ENCODE measurements at places on chromosomes 5 and 9. TPM values are rescaled to one million over a fixed set of nuclear protein-coding genes. Genes with fewer than 3 reads are reported as not detected.

DNA sequence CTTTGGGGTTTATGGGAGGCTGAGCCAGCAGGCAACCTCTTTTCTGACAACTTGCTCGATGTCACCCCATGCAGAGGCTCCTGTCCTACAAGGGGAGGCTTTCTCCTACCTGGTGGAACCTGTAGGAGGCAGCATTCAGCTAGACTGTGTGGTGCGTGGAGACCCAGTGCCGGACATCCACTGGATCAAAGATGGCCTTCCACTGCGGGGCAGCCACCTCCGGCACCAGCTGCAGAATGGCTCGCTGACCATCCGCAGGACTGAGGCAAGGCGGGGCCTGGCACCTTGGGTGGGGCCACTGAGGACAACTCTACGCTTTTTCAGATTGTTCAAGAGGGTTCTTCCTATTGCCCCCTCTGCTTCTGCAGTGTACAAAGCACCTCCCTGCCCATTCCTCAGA is 36.1 kb upstream of the ASS1 start:
- H3K36me3 ChIP-seq: no peaks in the 10 kb centered on the region
- no peak for DNase-seq
- H3K27ac ChIP-seq: no peak overlapping the region
- no peak overlapping the region for H3K4me3 ChIP-seq

GRCh38 chr9:78541868-78542443 is 245.0 kb downstream of the PSAT1 start:
- peak; percentile 5 for DNase-seq
- H3K27ac ChIP-seq: no peak overlapping the region
- no peaks in the 10 kb centered on the region for H3K36me3 ChIP-seq
- peaks cover 13% of the 10 kb centered on the region for H3K27me3 ChIP-seq
- no peak overlapping the region for H3K4me3 ChIP-seq

- H3K4me1 ChIP-seq: no peaks in the 10 kb centered on the region
- no peak overlapping the region for H3K27ac ChIP-seq
- peaks cover 6% of the 10 kb centered on the region for H3K27me3 ChIP-seq
These were observed 119.3 kb upstream of the DPYSL3 start for GRCh38 chr5:147629196-147629595.

DNA sequence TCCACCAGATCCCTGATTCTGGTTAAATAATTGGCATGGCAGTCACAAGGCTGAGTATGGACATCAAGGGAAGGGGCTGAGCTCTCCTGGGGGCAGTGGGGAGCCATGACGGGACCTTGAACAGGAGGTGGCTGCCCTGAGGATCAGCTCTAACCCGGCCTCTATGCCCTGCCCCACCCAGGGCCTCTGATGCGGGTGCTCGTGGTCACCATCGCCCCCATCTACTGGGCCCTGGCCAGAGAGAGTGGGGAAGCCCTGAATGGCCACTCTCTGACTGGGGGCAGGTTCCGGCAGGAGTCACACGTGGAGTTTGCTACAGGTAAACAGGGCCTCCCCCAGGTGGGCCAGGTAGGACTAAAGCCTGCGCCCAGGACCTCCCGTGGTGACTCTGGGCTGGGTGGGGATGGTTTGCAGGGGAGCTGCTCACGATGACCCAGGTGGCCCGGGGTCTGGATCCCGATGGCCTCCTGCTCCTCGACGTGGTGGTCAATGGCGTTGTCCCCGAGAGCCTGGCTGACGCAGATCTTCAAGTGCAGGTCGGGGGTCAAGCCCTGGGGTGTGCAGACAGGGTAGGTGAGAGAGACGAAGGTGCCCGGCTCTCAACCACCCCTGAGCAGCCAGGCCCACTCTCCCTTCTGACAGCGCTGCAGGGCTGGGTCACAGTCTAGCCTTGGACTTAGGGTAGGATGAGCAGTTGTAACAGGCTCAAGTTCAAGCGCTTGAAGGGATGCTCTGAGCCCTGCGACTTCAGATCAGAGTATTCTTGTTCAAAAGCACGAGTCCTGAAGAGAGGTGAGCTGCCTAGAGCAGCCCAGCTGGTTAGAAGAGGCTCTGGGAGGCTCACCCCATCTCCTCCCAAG is 19.9 kb upstream of the ASS1 start:
- peaks cover 15% of the 10 kb centered on the region for H3K4me1 ChIP-seq
- no peak overlapping the region for H3K27ac ChIP-seq
- H3K4me3 ChIP-seq: no peak overlapping the region
- no peak for DNase-seq

GRCh38 chr9:111812337-111812736 is 17.6 kb upstream of the SHOC1 start:
- H3K4me3 ChIP-seq: no peak overlapping the region
- no peaks in the 10 kb centered on the region for H3K36me3 ChIP-seq
- DNase-seq: no peak
- no peaks in the 10 kb centered on the region for H3K27me3 ChIP-seq

GRCh38 chr5:116090302-116090701 is 5.5 kb downstream of the COMMD10 start:
- peaks cover 7% of the 10 kb centered on the region for H3K36me3 ChIP-seq
- no peak overlapping the region for H3K27ac ChIP-seq
- DNase-seq: no peak

- H3K4me1 ChIP-seq: no peaks in the 10 kb centered on the region
- H3K27ac ChIP-seq: no peak overlapping the region
- H3K4me3 ChIP-seq: no peak overlapping the region
- H3K27me3 ChIP-seq: no peaks in the 10 kb centered on the region
- H3K36me3 ChIP-seq: no peaks in the 10 kb centered on the region
These were observed 74.9 kb downstream of the NSUN2 start for GRCh38 chr5:6557807-6558575.

DNA sequence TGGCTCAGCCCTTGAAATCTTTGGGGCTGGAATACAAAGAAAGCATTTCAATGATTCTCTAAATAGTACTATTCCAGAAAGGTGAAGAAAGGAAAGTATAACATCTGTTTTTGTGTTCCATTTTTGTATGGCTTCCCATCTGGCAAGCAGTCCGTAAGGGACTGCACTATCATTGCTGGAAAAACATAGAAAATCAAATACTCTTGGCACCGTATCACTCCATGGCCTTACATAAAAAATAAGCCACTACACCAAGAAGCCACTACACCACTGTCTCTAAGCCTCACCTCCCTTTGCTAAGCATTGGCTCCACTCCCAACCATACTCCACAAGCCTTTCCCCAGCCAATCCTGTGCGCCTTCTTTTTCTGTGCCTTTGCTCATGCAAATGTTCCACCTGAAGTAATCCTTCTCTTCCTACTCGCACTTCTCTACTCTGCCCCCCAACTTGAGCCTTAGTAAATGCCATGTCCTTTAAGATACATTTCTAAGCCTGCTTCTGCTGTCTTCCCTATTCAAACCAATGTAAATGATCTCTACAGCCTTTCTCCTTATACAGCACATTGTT is 454.6 kb upstream of the TUSC1 start:
- DNase-seq: no peak
- H3K27me3 ChIP-seq: no peaks in the 10 kb centered on the region
- H3K4me1 ChIP-seq: no peaks in the 10 kb centered on the region
- no peak overlapping the region for H3K27ac ChIP-seq
- H3K4me3 ChIP-seq: no peak overlapping the region

- peaks cover 27% of the 10 kb centered on the region for H3K36me3 ChIP-seq
- H3K27ac ChIP-seq: no peak overlapping the region
- no peak for DNase-seq
- no peak overlapping the region for H3K4me3 ChIP-seq
- no peaks in the 10 kb centered on the region for H3K27me3 ChIP-seq
- no peaks in the 10 kb centered on the region for H3K4me1 ChIP-seq
These were observed 22.4 kb downstream of the GOLGA2 start for GRCh38 chr9:128253140-128253990.

- H3K4me1 ChIP-seq: peaks cover 2% of the 10 kb centered on the region
- no peak for DNase-seq
- H3K4me3 ChIP-seq: no peak overlapping the region
- H3K27ac ChIP-seq: no peak overlapping the region
These were observed 463.2 kb upstream of the KLF4 start for GRCh38 chr9:107952773-107953172.

Gene MELK
- total RNA-seq: 27.4 TPM

GRCh38 chr5:173633304-173633703 is 16.9 kb upstream of the BOD1 start:
- H3K4me3 ChIP-seq: no peak overlapping the region
- peaks cover 23% of the 10 kb centered on the region for H3K27me3 ChIP-seq
- peaks cover 3% of the 10 kb centered on the region for H3K4me1 ChIP-seq

DNA sequence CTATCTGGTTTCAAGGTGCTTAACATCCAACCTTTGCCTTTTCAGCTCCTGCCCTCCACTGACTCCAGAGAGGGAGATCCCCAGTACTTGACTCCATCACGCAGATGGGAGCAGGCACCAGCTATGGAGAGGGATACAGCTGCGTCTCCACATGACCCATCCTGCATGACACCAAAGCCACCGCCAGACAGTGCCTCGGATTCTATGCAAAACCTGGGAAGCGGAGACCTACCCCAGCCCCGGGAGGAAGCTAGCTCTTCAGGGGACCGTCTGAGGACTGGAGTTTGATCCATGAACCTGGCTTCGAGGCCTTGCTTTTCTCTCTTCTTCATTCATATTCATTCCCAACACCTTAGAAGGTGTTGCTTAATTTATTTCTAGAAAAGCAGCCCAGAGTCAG is 24.8 kb downstream of the HRH2 start:
- no peak overlapping the region for H3K27ac ChIP-seq
- no peak overlapping the region for H3K4me3 ChIP-seq
- no peaks in the 10 kb centered on the region for H3K4me1 ChIP-seq
- no peaks in the 10 kb centered on the region for H3K27me3 ChIP-seq
- no peak for DNase-seq

GRCh38 chr5:5454391-5454790 is 31.9 kb downstream of the ICE1 start:
- no peak for DNase-seq
- H3K27ac ChIP-seq: no peak overlapping the region
- no peak overlapping the region for H3K4me3 ChIP-seq
- peaks cover 34% of the 10 kb centered on the region for H3K36me3 ChIP-seq
- no peaks in the 10 kb centered on the region for H3K27me3 ChIP-seq
- H3K4me1 ChIP-seq: no peaks in the 10 kb centered on the region

Gene TNFSF15
- under 0.01 TPM for total RNA-seq

Measured in IMR-90 (cell line).